ENCODE measurements at places on chromosomes 3 and 15.
A peak's percentile ranks its signal among the peaks of the same experiment; 100 is the strongest.

DNA sequence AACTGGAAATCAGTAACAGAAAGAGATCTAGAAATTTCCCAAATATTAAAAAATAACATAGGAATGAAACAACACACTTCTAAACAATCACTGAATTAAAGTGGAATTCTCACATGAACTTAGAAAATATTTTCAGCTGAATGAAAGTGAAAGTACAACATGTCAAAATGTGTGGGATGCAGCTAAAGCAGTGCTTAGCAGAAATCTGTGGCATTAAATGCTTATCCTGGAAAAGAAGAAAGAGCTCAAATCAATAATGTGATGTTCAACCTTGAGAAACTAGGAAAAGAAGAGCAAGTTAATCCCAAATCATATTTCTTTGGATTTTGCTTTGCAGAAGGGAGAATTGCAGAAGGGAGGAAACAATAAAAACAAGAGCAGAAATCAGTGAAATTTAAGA lies 98.2 kb upstream of the NR2E3 start:
- DNase-seq = no peak

DNA sequence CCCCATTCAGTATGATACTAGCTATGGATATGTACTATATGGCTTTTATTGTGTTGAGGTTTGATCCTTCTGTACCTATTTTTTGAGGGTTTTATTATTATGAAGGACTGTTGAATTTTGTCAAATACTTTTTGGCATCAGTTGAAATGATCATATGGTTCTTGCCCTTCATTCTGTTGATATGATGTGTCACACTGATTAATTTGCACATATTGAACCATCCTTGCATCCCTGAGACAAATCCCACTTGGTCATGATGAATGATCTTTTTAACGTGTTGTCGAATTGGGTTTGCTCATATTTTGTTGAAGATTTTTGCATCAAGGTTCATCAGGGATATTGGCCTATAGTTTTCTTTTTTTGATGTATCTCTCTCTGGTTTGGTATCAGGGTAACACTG lies 61.0 kb downstream of the RASA2 start:
- DNase-seq = no peak

DNA sequence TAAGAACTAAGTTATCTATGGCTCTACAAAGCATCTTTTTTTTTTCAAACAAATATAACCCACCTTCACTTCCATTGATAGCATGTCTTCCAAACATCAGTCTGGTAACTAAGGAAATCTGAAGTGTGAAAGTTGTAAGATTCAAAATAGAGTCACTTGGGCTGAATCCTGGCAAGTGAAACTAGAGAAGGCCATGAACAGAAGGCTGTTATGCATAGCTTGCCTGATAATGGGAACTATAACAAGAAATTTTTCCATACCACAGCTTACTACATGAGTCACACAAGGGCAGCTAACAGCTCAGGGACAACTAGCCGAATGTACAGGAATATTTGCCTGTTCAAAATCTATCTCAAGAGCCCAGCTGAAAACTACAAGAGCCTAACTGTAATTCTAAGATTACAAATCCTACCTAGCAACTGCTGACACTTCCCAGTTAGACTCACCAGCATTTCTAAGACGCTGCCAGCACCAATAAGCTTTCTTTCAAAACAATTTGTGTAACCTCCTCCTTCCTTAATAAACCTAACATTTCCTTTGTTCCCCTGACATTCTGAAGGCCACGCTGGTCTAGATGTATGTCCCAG lies 1066.5 kb downstream of the PLOD2 start:
- DNase-seq = no peak

DNA sequence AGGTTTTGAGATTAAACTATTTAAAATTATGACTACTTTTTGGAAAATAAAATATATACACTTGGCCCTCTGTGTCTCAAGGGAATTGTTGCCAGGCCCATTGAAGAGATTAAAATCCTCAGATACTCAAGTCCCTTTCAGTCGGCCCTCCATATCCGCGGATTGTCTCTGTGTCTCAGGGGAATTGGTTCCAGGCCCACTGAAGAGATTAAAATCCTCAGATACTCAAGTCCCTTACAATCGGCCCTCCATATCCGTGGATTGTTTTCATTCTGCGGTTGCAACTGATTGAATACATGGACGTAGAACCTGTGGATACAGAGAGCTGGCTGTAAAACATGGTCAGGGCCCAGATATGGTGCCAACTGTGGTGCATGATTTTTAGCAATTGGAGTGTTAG lies 15.7 kb upstream of the LRCH3 start:
- DNase-seq = no peak

- peak; percentile 66 for DNase-seq
These were observed 94.6 kb upstream of the RASGRF1 start for GRCh38 chr15:79185199-79185598.
